Kidney tubule cell (primary cell): ENCODE measurements at places on chromosomes 12 and 14.

GRCh38 chr12:64347630-64348029 is 42.9 kb downstream of the C12orf56 start:
- DNase-seq: no peak

DNA sequence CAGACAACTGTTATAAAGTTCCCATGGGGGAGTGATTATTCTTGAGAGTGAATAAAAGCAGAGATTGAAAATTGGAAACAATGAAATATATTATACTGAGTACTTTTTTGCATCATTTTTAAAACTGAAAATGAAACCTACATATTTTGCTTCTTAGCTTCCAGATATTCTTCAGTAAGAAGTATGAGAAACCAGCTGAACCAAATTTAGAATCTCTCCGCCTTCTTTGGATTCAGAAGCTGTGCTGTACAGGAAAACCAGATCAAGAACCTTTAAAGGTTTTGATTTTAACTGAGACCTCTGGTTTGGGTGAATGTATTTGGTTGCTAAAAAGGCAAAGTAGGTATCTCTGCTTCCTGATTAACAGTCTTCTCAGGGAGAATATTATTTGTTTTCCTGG is 109.4 kb downstream of the AKAP6 start:
- DNase-seq: no peak

- DNase-seq: no peak
Observed at GRCh38 chr14:97878727-97879126, 1081.5 kb downstream of the VRK1 start.

DNA sequence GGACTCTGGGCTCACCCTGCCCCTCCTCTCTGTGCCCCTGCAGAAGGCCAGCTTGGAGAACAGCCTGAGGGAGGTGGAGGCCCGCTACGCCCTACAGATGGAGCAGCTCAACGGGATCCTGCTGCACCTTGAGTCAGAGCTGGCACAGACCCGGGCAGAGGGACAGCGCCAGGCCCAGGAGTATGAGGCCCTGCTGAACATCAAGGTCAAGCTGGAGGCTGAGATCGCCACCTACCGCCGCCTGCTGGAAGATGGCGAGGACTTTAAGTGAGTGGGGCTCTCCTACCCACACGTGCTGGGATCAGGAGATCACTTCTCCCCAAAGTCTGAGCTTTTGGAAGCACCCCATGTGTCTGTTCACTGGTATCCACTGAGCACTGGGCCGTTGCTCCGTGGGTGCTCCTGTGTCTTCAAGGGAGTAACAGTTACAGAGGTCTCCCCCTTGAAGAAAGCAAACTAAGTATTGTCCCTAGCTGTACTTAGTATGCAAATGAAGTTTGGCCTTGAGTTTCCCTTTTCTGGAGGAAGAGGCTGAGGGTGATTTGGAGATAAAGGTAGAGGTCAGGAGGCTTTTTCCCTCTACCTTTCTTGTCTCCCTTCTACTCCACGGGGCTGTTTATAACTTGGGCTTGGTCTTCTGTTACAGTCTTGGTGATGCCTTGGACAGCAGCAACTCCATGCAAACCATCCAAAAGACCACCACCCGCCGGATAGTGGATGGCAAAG is 3.3 kb downstream of the KRT18 start:
- DNase-seq: peak; percentile 30

GRCh38 chr12:49190974-49191373 is 2.1 kb upstream of the TUBA1A start:
- no peak for DNase-seq

DNA sequence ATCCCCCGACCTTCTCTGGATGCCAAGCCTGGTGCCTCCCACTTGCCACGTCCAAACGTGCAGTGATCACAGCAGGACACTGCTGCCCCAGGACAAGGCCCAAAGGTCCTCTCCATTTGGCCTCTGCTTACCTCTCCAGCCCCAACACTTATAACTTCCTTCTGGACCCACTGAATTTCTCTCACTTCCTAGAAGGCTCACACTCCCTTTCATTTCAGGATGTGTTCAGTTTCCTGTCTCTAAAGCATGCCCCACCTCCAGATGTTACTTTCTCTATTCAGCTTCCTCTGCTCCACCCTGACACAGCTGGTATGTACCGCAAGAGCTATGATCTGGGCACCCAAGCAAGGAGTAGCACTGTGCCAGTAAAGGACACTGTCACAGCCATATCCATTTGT is 33.0 kb downstream of the CDKL1 start:
- DNase-seq: peak; percentile 65

DNA sequence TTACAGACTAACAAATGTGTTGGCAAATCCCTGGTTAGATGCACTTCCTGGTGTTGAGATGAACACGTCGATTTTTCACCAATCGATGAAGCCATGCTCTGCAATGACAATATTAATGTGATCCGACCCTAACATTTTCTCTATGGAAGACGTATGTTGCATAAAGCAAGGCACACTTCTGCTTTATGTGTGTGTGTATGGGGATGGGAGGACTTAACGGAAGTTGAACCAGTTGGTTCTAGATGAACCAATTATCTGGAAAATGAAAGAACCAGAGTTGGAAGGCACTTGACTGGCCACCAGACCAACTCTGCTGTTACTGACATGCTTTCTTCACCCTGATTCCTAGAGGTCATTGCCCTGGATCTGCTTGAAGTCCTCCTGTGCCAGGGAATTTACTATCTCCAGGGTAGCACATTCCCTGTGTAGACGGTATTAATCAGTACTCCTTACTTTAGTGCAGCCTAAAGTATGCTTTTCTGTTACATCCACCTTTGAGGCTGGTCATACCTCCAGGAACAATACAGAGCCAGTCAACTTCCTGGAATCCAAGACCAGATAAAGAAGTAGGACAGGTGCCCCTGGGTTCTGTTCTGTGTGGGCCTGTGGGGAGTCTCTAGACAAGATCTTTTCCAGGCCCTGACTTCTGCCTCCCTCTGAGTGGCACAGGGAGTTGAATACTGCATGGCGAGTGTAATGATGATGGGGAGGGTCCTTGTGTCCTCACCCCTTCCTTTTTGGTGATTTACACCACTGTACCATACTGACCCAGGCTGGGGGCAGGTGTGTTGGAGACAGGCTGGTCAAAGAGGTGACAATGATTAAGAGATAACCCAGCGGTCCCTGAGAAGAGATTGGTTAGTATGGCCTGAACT is 4.1 kb downstream of the SDR39U1 start:
- DNase-seq: no peak

- DNase-seq: peak; percentile 90
Observed at GRCh38 chr12:2959192-2959504, at the start of gene TEAD4. TEAD4 (plus strand) TSS chr12:2959397.

DNA sequence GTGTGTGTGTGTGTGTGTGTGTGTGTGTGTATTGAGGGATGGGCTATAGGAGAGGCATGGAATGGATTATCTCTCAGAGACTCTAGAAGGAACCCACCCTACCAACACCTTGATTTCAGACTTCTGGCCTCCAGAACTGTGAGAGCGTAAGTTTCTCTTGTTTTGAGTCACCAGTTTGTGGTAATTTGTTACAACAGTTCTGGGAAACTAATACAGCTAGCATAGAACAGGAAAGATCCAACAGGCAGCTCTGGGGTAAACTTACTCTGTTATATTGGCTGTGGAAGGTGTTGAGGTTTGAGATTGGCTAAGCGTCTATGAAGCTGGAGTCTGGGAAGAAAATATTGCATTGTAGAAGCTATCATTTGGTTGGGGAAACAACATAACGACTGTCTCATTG is 334.3 kb downstream of the AACS start:
- DNase-seq: no peak

GRCh38 chr12:105860561-105861207 is 278.1 kb downstream of the NUAK1 start:
- no peak for DNase-seq

DNA sequence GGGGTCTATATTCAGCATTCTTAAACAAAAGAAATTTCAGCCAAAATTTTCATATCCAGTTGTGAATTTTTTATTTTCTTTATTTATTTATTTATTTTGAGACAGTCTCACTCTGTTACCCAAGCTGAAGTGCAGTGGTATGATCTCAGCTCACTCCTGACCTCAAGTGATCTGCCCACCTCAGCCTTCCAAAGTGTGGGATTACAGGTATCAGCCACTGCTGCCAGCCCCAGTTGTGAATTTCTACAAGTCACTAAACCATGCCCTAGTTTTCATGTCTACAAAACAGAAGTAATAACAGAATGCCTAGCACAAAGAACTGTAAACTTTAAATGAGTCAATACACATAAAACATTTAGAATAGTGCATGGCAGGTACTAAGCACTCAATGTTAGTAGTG is 254.2 kb downstream of the C12orf50 start:
- DNase-seq: peak; percentile 63

- no peak for DNase-seq
Observed at GRCh38 chr12:67356380-67356774, 87.2 kb downstream of the CAND1 start.

DNA sequence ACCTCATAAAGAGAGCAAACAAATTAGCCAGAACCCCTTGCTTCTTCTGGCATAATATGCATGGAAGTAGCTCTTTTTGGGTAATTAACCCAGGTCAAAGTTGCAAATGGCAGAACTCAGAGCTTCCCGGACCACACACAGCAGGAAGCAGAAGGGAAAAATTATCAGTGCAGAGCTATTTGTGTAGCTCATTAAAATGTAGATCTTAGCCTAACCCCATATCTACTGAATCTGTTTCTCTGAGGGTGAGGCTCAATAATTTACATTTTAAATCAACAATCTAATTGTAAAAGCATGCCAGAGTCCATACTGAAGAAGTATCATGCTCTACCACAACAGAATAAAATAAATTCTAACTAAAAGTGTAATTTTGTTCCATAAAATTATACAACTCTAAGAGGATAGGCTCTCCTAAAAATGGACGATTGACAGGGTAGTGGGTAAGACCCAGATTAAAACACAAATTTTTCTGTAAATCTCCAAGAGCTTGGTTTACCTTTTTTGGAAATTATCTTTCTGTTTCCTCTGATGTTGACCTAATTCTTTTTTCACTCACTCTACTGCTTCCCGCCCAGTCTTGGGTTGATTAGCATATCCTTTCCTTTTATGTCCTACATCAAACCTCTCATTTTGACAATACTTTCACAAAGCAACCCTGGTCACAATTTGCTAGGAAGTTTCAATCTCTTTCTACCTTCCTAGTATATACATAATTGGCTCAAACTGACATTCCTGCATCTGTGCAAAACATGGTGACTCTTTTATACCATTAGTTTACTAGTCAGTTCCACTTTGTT is 213.3 kb upstream of the SLC16A7 start:
- no peak for DNase-seq

GRCh38 chr12:13390381-13390861 is 193.9 kb downstream of the EMP1 start:
- peak; percentile 96 for DNase-seq

GRCh38 chr12:49019443-49020324 is 1.1 kb upstream of the PRKAG1 start:
- peak; percentile 31 for DNase-seq

DNA sequence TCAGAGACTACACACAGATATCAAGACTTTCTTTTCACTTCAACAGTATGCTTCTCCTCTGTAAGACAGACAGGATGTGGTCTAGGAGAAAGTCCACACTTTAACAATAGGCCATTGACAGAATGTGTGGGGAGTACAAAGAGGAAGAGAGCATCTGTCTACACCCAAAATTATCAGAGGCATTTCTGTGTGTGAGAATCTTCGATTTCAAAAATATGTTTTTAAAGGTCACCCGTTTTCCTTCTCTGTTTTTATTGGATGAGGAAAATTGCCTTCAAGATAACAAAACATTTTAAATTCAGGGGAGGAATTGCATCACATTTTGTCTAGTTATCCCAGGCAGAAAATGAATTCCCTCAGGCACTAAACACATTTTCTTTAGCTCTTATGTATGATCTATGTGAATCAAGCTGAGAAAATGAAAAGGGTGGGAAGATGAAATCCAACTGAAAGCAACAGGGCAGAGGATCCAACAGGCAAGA is 16.4 kb downstream of the NAV3 start:
- DNase-seq: peak; percentile 36

- DNase-seq: no peak
Observed at GRCh38 chr12:117507548-117507947, 146.1 kb upstream of the NOS1 start.

GRCh38 chr14:20866963-20867362 is 24.2 kb upstream of the RNASE3 start:
- peak; percentile 10 for DNase-seq

GRCh38 chr14:21070610-21071224 is 613 bp downstream of the ARHGEF40 start:
- peak; percentile 65 for DNase-seq

DNA sequence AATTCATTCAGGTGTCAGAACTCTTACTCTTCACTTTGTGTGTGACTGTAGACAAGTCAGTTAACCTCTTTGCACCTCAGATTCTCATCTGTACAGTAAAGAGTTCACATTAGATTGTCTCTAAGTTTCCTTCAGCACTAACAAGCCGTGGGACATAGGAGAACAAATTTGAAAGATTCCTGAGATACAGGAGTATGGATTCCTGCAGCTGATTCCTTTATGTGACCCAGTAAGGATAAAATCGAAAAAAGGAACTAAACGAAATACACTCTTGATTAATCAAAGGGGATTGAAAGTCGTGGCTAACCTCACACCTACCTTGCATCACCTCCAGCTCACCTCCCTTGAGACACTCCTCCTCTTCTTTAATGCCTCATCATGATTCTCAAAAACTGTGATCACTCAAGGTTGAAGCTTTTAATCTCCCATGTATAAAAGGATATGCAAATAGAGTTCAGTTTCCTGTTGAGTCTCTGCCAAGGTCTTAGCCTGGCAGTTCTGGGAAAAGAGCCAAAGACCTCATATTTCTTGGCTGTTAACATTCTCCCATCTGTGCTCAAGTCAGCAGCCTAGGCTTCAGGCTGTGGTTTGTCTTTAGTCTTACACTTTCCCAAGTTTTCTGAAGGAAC is 156.6 kb downstream of the DAD1 start:
- peak; percentile 97 for DNase-seq

DNA sequence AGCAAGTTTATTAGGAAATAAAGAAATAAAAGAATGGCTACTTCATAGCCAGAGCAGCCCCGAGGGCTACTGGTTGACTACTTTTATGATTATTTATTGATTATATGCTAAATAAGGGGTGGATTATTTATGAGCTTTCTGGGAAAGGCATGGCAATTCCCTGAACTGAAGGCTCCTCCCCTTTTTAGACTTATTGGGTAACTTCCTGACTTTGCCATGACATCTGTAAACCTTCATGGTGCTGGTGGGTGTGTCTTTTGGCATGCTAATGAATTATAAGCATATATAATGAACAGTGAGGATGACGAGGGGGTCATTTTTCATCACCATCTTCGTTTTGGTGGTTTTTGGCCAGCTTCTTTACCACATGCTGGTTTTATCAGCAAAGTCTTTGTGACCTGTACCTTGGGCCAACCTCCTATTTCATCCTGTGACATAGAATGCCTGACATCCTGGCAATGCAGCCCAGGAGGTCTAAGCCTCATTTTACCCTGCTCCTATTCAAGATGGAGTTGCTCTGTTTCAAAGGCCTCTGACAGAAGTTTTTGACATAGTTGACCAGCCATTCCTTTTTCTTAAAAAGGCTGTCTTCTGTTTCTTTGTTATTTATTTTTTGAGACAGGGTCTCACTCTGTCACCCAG is 11.1 kb upstream of the PTGES3 start:
- DNase-seq: no peak

- no peak for DNase-seq
Observed at GRCh38 chr12:131072451-131073230, 118.9 kb downstream of the ADGRD1 start.

GRCh38 chr14:100723135-100723829 is 3.4 kb upstream of the DLK1 start:
- DNase-seq: no peak

GRCh38 chr12:49698619-49699545 is 8.3 kb downstream of the FMNL3 start:
- DNase-seq: peak; percentile 84
